ENCODE measurements at places on chromosomes 3 and 15. TPM values are rescaled to one million over a fixed set of nuclear protein-coding genes. Genes with fewer than 3 reads are reported as not detected.

DNA sequence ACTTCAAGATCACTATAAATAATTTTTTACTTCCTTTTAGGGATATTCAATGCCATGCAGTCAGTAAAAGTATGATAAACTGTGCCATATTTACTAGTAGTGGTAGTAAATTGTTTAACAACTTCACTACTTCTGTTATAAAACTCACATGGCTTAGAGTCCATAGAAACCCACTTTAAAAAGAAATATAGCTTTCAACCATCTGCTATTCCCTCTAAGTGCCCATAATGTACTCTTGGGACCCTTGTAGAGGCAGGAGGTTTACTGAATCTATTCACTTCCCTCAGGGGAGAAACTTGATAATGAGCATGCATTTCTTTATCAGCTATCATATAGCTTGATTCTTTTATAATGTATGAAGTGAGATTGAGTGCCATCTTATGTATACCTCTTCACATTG, 1448.4 kb upstream of the ALCAM start:
- no peak overlapping the region for H3K4me3 ChIP-seq
- no peaks in the 10 kb centered on the region for H3K36me3 ChIP-seq
- no peak overlapping the region for H3K27ac ChIP-seq
- no peak for DNase-seq
- no peaks in the 10 kb centered on the region for H3K27me3 ChIP-seq

- peaks cover 5% of the 10 kb centered on the region for H3K27me3 ChIP-seq
- no peaks in the 10 kb centered on the region for H3K36me3 ChIP-seq
- no peak overlapping the region for H3K4me3 ChIP-seq
- no peak overlapping the region for H3K27ac ChIP-seq
- no peak for DNase-seq
- H3K4me1 ChIP-seq: no peaks in the 10 kb centered on the region
These were observed 167.5 kb upstream of the IL12A start for GRCh38 chr3:159821110-159821509.

SLC25A38 gene
- total RNA-seq: 43.2 TPM

ARHGEF26 gene
- not detected for total RNA-seq

Measured in activated naive CD8-positive, alpha-beta T cell treated with anti-CD3 and anti-CD28 coated beads for 36 hours (primary cell).